ENCODE measurements at places on chromosomes 12 and 14.

- no peak for DNase-seq
Observed at GRCh38 chr12:34591966-34592365, 569.7 kb downstream of the ALG10 start.

DNA sequence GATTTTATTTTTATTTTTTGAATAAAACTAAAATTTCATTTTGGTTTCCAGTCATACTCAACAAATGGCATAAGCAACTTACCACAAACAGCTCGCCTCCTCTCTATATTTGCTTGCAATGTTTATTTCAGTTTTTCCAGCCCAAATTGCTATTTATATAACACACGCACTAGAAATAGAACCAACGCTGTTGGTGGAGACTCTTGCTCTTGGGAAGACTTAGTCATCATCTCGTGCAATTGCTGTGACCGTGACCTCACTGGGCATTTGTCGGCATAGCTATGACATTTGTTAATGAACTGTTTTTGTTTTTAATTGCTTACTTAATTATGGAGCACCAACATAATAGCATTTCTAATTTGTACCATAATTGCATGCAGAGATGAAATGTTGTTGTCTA lies 153.1 kb upstream of the OTX2 start:
- DNase-seq: no peak

- DNase-seq: peak; percentile 60
Observed at GRCh38 chr14:22598896-22599244, 770 bp downstream of the ABHD4 start.

- DNase-seq: no peak
Observed at GRCh38 chr14:95185767-95186392, 28.6 kb upstream of the DICER1 start.

DNA sequence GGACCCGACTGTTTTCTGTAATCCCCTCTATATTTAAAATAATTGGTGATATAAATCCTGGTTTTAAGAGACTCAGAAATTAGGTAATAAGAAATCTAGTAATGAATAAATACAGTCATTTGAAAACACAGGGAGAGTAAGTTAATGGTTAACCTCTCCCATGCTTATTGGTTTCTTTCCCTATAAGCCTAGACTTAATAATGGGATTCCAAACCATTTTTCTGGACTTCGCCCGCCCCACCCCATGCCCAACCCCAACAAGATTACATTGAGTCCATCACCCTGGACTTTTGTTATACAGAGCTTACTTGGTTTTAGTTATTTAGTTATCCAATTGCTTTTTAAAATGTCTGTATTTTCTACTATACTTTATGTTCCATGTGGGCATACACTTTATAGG lies 98.7 kb downstream of the WIF1 start:
- no peak for DNase-seq

GRCh38 chr12:132723015-132723763 lies 12.5 kb downstream of the PGAM5 start:
- no peak for DNase-seq

- DNase-seq: peak; percentile 90
Observed at GRCh38 chr12:51752234-51752889, 96.2 kb downstream of the FIGNL2 start.
